Esophagus squamous epithelium (tissue), 5 donors: ENCODE measurements at places on chromosomes 2 and 18.
A peak's percentile ranks its signal among the peaks of the same experiment; 100 is the strongest.

DNA sequence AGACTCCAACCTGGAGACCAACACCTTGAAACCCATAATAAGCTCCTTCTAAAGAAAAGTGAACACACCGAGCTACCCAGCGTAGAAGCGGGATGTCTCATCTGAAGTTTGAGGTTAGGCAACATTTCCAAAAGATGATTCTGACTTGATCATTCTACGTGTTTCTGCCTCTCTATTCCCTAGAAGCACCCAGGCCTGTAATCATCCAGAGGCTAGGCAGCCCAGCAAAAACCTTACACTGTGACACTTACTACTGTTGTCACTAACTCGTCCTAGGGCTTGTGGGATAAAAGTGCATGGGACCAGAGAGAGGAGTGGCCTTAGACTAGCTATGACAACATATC is 1.4 kb downstream of the ZBTB14 start:
- H3K4me3 ChIP-seq = peak overlapping the region; percentile 96
- H3K27me3 ChIP-seq = no peaks in the 10 kb centered on the region
- H3K4me1 ChIP-seq = peaks cover 5% of the 10 kb centered on the region
- H3K27ac ChIP-seq = peak overlapping the region; percentile 100
- peaks cover 6% of the 10 kb centered on the region for H3K36me3 ChIP-seq

DNA sequence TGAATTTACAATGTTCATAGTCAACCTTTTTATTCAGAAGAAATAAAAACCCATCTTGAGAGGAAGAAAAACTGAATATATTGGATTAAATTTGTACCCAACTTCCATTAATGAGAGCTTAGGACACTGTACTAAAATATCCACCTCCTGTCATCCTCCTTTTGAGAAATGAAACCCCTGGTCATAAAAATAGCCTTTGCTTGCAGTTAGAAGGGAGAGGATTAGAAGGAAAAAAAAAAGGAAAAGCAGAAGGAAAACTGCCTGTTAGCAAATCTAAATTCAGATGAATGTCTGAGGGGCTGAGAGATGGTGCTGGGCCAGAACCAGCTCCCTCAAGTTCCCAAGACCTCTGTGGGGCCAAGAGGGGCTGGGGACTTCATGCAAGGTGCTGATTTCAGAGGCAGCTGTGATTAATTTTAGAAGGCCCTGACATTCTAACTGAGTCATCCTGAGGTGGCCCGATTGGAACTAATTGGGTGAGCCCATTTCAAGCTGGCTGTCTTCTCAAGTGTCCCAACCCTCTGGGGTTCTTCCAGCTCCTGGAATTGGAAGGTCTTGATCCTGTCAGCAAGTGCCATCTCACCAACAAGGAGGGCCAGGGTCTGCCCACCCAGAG is 38.4 kb upstream of the BIN1 start:
- DNase-seq = no peak
- H3K36me3 ChIP-seq = no peaks in the 10 kb centered on the region
- H3K4me1 ChIP-seq = peaks cover 16% of the 10 kb centered on the region
- no peak overlapping the region for H3K4me3 ChIP-seq

- H3K4me3 ChIP-seq = no peak overlapping the region
- no peak for DNase-seq
- H3K4me1 ChIP-seq = no peaks in the 10 kb centered on the region
- H3K27me3 ChIP-seq = no peaks in the 10 kb centered on the region
- no peak overlapping the region for H3K27ac ChIP-seq
These were observed 36.2 kb downstream of the MTCL1 start for GRCh38 chr18:8741532-8741931.

- no peaks in the 10 kb centered on the region for H3K36me3 ChIP-seq
- H3K4me3 ChIP-seq = no peak overlapping the region
- DNase-seq = no peak
- no peaks in the 10 kb centered on the region for H3K27me3 ChIP-seq
- no peak overlapping the region for H3K27ac ChIP-seq
These were observed 449.1 kb upstream of the REG3G start for GRCh38 chr2:78576409-78576808.

- no peak overlapping the region for H3K4me3 ChIP-seq
- H3K27me3 ChIP-seq = no peaks in the 10 kb centered on the region
- peaks cover 86% of the 10 kb centered on the region for H3K36me3 ChIP-seq
- no peak for DNase-seq
- no peak overlapping the region for H3K27ac ChIP-seq
- H3K4me1 ChIP-seq = peaks cover 7% of the 10 kb centered on the region
These were observed 34.9 kb downstream of the COA5 start for GRCh38 chr2:98573426-98573825.

GRCh38 chr2:69804416-69804815 is 25.0 kb upstream of the GMCL1 start:
- no peak overlapping the region for H3K4me3 ChIP-seq
- no peak for DNase-seq
- H3K27me3 ChIP-seq = no peaks in the 10 kb centered on the region

GRCh38 chr2:27566628-27567027 is 16.2 kb upstream of the ZNF512 start:
- H3K36me3 ChIP-seq = no peaks in the 10 kb centered on the region
- no peaks in the 10 kb centered on the region for H3K4me1 ChIP-seq
- no peaks in the 10 kb centered on the region for H3K27me3 ChIP-seq
- DNase-seq = no peak
- H3K4me3 ChIP-seq = no peak overlapping the region
- no peak overlapping the region for H3K27ac ChIP-seq

- DNase-seq = no peak
- H3K36me3 ChIP-seq = no peaks in the 10 kb centered on the region
- peaks cover 23% of the 10 kb centered on the region for H3K4me1 ChIP-seq
- H3K27me3 ChIP-seq = no peaks in the 10 kb centered on the region
- no peak overlapping the region for H3K4me3 ChIP-seq
These were observed 87.2 kb upstream of the MGAT4A start for GRCh38 chr2:98818164-98818563.

GRCh38 chr18:11283479-11284161 is 134.3 kb upstream of the PIEZO2 start:
- no peaks in the 10 kb centered on the region for H3K27me3 ChIP-seq
- no peak for DNase-seq
- no peak overlapping the region for H3K4me3 ChIP-seq
- H3K36me3 ChIP-seq = no peaks in the 10 kb centered on the region

GRCh38 chr18:59671551-59671950 is 25.7 kb downstream of the CCBE1 start:
- H3K27ac ChIP-seq = no peak overlapping the region

- no peaks in the 10 kb centered on the region for H3K27me3 ChIP-seq
- H3K4me1 ChIP-seq = no peaks in the 10 kb centered on the region
- no peaks in the 10 kb centered on the region for H3K36me3 ChIP-seq
- H3K27ac ChIP-seq = no peak overlapping the region
- DNase-seq = no peak
These were observed 4.7 kb upstream of the TTN start for GRCh38 chr2:178811901-178812300.
